Stimulated activated CD8-positive, alpha-beta memory T cell treated with anti-CD3 and anti-CD28 coated beads, Interleukin-7, amount 100 ng/mL, for 24 hours (primary cell): ENCODE measurements at places on chromosomes 6 and 20.

GRCh38 chr6:56954403-56955170 lies at the start of gene BEND6:
TSS of gene BEND6 (plus strand) at chr6:56955107. CDS start at chr6:56981811, 26,704 bp downstream.
- DNase-seq: no peak

GRCh38 chr6:112682071-112682470 lies 334.9 kb downstream of the RFPL4B start:
- DNase-seq: no peak

GRCh38 chr6:449486-450419 lies 58.2 kb downstream of the IRF4 start:
- no peak for DNase-seq

DNA sequence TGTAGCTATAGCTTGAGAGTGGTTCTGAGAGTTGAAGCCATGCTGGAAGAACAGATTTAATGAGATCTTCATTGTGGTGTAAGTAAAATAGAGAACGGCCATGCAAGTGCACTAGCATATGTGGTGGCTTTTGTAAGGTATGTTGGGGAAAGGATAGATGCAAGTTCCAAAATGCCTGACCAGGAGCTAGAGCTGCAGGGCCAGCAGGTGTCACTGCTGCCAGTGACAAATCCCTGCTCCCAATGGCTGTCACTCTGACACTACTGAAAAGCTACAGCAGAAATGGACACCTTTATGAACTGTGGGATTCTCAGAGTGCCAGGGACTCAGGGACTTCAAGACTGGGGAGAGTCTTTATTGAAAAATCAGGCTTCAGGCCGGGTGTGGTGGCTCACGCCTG lies 23.1 kb upstream of the VIP start:
- no peak for DNase-seq

GRCh38 chr6:1614448-1615150 lies 4.9 kb downstream of the FOXC1 start:
- no peak for DNase-seq

DNA sequence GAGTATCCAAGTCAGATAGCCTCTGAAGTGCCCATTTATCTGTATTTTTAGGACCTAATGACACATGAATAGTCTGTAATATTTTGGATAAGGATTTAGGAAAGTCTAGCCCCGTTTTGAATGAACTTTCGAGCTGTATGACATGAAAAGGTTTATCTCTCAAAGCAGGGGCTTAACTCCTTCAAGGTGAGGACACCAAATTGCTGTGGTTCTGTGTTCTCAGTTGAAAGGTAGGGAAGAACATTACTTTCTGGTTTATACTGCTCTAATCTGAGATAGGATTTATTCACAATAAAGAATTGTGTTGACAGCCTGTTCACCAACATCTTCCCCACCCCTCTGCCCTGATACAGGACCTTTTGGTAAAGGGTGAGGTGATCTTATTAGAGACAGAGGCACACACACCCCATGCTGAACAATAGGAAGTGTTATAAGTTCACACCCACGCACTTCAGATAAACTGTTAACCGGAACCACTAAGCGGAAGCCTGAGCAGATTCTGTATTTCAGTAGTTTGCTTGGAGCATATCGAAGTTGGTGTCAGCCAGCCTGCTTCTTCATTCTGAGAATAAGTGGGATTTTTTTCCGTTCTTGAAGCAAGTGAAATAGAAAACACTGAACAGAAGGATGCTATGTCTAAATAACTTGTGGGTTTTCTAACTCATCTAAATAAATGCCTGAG lies 223.3 kb downstream of the TMEM242 start:
- DNase-seq: peak; percentile 20

DNA sequence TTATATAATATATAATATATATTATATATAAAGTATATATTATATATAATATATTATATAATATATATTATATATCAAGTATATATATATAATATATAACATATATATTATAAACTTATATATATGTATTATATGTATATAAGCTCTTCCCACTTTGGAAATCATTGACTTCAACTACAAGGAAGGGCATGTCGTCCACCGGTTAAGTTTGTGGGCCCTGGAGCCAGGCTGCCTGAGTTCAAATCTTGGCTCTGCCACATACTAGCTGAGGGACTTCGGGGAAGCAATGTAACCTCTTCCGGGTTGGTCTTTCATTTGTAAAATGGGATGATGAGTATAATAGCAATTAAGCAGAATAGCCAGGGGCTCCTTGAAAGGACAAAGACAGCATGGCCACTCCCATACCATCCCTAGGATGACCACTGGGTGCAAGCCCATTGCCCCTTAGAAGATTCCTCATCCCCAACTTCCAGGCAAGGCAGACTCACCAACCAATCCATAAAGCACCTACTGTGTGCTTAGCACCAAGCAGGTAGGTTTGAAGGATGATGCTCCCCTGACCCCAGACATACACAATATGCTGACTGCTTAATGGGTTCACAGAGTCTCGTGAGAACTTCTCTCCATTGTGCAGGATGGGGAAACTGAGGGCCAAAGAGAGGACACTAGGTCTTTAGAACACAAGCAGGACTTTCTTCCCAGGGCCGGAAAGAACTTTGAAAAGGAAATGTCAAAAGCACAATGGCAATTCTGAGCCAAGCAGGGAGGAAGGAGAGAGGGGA lies 163.2 kb downstream of the MRPL14 start:
- DNase-seq: no peak

- DNase-seq: no peak
Observed at GRCh38 chr20:37114012-37114411, 18.2 kb upstream of the RBL1 start.

- DNase-seq: no peak
Observed at GRCh38 chr6:36725581-36725980, 28.0 kb downstream of the RAB44 start.

- DNase-seq: no peak
Observed at GRCh38 chr20:22333885-22334545, 250.4 kb downstream of the FOXA2 start.

GRCh38 chr6:111842891-111843290 lies 30.4 kb downstream of the FYN start:
- no peak for DNase-seq

DNA sequence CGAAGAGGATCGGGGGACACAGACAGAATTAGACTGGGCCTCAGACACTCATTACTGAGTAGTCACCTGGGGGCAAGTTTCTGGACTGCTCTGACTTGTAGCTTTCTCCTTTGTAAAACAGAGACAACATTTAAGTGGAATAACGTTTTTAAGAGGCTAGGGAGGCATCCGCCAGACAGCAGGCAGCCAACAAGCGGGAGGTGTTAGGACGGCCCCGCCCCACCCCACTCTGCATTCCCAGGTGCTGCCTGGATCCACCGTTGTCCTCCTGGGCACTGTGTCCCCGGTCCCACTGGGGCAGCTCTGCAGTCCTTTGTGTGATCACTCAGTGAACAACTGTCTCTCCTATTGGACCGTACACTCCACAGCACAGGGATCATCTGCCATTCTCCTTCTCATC lies 113.8 kb downstream of the IRF4 start:
- no peak for DNase-seq

GRCh38 chr6:102051720-102052119 lies 658.2 kb downstream of the GRIK2 start:
- no peak for DNase-seq

DNA sequence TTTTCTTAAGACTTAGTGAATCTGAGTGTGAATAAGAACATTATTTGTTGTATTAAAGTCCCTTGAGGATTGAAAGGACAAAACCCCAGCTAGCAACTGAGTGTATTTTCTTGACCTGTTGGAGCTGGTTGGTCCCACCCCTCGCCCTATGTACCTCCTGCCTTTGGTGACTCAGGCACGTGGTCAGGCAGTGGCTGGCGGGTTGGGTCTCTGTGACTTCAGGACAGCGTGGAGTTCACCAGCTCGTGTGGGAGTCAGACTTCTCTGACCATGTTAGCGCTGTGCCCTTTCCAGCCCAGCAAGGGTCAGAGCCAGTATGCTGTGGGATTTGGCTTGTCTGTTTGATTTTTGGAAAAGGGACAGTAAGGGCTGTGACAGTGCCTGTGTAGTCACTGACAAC lies 93.7 kb downstream of the SSR1 start:
- no peak for DNase-seq
